ENCODE measurements at places on chromosomes 12 and 14. TPM values are rescaled to one million over a fixed set of nuclear protein-coding genes. Genes with fewer than 3 reads are reported as not detected.

Gene STAC3
- 1.0 TPM for total RNA-seq

Gene RD3L
- not detected for total RNA-seq

Gene SLC5A8
- total RNA-seq, result not detected

Gene INHBC
- not detected for total RNA-seq

Gene NEMP1
- total RNA-seq, result 1.5 TPM

Gene PHETA1
- total RNA-seq, result under 0.01 TPM

Gene GLIPR1L1
- total RNA-seq, result not detected

Gene SNRPF
- 14.7 TPM for total RNA-seq

Gene AMHR2
- total RNA-seq, result 0.52 TPM

Gene SERPINA4
- not detected for total RNA-seq

Gene IL31
- total RNA-seq, result not detected

Gene HRK
- total RNA-seq, result not detected

Gene RNF10
- total RNA-seq, result 117 TPM

Gene ARPC3
- total RNA-seq, result 106 TPM

Gene GALNT4
- 1.5 TPM for total RNA-seq

Gene CLEC4C
- total RNA-seq, result not detected
